ENCODE measurements at places on chromosomes 4 and X.

- peak; percentile 29 for DNase-seq
Measured at GRCh38 chrX:39895218-39896110, 202.3 kb downstream of the BCOR start.

DNA sequence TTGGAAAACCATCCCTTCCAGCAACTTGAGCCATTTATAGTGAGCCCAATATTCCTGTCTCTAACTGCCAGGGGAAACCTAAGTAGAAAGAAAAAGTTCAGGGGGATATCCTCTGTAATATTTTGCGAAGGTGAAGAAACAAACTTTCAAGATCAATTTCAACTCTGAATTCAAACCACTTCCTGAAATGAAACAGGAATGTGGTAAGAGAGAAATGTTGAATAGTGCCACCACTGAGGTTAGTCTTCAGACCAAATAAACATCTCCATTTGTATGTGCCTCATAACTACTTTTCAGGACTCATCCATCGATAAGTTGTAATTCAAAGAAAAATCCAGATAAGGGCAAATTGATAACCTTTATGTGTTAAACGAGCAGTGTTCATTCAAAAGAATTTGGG lies 128.7 kb downstream of the GABRB1 start:
- DNase-seq: no peak

GRCh38 chrX:31543634-31544033 lies 471.8 kb upstream of the FTHL17 start:
- no peak for DNase-seq

- DNase-seq: no peak
Measured at GRCh38 chr4:88291003-88291402, 6.6 kb upstream of the PPM1K start.

DNA sequence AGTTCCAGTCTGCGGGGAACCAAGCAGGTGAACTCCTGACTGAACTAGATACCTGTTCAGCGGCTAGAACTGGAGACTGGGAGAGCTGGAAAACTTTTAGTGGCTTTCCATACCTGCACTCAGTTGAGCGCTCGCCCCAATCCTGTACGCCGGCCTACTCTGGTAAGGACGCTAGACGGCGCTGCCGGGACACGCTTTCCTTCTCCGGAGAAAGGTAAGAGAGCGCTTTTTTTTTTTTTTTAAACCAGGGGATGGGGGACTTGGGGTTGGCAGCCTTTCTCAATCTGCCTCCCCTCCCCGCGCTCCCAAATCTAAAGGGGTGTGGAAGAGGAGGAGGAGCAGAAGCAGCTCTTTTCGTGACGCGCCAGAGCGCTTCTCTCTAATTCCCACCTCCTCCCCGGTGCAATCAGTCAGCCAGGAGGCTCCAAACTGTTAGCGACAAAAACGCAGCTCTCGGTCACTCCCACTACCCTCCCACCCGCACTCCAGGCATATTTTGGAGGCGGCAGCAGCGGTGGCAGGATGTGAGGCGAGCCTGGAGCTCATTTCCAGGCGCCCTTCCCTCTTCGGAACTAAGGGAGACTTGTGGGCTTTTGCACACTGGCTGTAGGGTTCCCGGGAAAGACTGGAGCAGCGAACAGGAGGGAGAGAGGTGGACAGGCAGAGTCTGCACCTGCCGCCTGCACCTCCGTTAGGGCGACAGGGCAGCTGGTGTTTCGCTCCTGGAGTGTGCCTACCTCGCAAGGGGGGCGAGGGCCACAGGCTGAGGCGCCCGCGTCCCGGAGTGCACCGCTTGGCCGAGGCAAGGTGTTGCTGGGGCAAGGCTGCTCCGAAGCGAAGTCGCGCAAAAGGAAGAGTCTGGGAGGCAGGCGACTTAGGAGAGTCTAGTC lies at the start of gene IL1RAPL2:
Gene IL1RAPL2 (plus strand): TSS at position 409 of the 890 bp plus-strand sequence.
- DNase-seq: no peak

DNA sequence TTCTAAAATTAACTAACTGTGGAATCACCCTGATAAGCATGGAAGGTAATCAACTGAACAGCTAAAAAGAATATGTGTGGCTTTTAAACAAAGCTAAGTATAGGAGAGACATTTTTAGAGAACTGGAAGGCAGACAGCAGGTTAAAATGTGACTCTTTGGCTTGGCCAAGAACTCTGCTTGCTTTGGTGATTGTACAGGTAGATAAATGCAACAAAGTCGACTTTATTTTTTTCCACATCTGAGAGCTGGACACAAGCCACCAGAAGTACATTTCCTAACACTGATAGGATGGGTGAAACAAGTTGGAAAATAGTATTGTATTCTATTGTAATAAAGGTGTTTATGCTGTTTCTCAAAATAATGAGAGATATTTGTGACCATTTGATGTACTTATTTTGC lies 84.1 kb downstream of the RBMX2 start:
- no peak for DNase-seq

DNA sequence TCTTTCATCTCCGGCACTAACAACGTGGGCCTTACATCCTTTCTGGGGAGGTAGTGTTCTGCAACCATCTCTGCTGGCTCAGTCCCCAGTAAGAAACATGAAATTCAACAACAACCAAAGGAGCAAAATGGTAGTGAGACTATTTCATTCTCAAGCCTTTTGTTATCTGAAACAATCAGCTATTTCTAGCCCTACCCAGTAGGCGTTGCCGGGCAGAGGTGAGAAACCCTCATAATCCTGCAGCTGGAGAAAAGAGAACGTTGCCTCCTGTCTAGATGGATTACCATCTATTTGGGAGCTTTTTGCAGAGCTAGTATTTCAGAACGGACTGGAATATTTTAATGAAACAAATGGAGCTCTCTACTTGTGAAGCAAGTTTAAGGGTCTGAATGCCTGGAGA lies 66.4 kb upstream of the GPR174 start:
- DNase-seq: no peak

GRCh38 chr4:65508168-65508567 lies 162.1 kb downstream of the EPHA5 start:
- peak; percentile 49 for DNase-seq

DNA sequence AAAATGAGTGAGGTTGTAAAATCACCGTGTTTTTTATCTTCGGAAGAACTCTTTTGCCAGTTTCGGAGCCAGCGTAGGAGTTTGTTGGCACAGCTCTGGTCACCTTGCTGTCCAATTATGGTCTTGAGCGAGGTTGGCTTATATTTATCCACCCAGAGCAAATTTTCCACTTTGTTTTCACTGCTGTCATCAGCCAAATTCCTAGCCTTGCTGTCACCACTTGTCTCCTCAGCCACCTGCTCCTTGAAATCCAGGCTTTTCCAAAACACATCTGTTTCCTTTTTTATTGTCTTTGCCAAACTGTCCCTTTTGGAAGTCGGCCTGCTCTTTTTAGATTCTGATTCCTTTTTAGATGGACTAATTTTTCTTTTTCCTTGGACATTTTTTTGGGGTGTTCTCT lies 57.6 kb downstream of the RFC1 start:
- no peak for DNase-seq

DNA sequence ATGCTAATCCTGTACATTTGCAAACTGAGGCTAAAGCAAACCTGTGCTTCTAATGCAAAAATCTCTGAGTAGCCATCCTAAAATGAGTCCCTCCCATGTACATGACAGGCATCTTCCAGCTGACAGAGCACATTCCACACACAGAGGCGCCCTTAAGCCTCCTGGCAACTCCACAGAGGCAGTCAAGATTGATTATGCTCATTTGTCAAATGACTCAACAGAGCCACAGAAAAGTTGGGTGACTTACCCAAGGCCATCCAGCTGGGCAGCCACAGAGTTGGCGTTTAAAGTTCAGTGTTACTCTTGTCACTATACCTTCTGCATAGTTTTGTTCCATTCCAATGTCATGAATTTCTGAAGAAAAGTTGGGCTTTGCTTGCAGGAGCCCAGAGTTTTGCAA lies 394.6 kb upstream of the FGF13 start:
- DNase-seq: no peak

- DNase-seq: no peak
Measured at GRCh38 chr4:74111990-74112389, 13.0 kb upstream of the CXCL2 start.

- DNase-seq: no peak
Measured at GRCh38 chr4:8817096-8817812, 54.4 kb downstream of the HMX1 start.

- DNase-seq: no peak
Measured at GRCh38 chrX:54821310-54821709, 13.8 kb downstream of the MAGED2 start.

DNA sequence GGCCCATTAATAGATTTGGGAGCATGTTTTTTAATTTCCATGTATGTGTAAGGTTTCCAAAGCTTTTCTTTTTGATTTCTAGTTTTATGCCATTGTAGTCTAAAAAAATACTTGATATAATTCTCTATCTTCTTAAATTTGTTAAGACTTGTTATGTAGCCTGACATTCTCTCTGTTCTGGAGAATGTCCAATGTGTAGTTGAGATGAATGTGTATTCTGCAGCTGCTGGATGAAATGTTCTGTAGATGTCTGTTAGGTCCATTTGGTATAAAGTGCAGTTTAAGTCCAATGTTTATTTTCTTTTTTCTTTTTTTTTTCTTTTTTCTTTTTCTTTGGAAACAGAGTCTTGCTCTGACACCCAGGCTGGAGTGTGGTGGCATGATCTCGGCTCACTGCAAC lies 378.5 kb upstream of the MAD2L1 start:
- DNase-seq: no peak

GRCh38 chr4:118289794-118290193 lies 63.0 kb downstream of the PRSS12 start:
- DNase-seq: no peak

GRCh38 chr4:110487873-110488272 lies 11.9 kb downstream of the ENPEP start:
- peak; percentile 36 for DNase-seq

DNA sequence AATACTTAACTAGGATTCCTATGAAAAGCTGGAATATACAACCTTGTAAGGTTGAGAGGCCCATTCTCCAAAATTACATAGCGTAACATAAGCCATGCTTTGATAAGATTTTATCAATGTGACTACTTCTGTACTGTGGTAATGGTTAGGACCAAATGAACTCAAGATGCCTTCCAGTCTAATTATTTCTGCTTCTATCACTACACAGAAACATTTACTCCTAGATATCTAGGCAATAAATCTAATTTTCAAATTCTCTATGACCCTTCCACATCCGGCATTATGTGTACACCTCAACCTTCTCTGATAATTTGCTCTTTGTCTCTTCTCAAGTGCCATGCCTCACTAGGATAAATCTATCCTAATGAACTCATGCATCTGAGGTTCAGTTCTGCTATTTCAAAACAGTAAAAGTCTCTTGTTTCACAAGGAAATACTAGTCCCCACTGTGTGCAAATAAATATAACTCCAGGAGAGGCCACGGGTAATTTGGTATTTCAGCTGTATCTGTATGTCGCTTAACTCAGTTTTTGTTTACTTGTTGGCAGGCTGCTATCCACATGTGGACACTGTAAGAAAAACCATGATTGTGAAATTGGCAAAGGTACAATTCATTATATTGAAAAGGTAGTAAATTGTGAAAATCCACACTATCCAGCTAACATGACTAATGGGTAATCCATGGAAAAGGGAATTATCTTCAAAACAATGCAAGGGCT lies 93.3 kb downstream of the PRDM5 start:
- no peak for DNase-seq

GRCh38 chr4:124449881-124450280 lies 262.7 kb downstream of the ANKRD50 start:
- no peak for DNase-seq

DNA sequence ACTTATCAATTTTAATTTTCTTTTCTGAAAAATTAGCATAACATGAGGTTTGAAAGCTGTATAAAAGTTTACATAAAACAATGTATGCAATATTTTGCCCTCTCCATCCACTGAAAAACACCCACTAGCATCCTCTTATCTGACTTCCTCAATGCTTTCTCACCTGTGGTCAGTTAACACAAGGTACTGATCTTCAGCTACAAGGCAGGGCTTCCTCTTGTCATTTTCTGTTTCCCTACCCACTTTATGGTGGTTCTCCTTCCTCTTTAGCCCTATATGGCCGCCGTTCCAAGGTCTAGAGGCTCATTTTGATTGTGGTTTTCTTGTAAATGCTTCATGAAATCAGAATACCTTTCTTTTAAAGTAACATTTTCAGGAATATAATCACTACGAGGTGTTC lies 618.6 kb upstream of the CPEB2 start:
- no peak for DNase-seq

DNA sequence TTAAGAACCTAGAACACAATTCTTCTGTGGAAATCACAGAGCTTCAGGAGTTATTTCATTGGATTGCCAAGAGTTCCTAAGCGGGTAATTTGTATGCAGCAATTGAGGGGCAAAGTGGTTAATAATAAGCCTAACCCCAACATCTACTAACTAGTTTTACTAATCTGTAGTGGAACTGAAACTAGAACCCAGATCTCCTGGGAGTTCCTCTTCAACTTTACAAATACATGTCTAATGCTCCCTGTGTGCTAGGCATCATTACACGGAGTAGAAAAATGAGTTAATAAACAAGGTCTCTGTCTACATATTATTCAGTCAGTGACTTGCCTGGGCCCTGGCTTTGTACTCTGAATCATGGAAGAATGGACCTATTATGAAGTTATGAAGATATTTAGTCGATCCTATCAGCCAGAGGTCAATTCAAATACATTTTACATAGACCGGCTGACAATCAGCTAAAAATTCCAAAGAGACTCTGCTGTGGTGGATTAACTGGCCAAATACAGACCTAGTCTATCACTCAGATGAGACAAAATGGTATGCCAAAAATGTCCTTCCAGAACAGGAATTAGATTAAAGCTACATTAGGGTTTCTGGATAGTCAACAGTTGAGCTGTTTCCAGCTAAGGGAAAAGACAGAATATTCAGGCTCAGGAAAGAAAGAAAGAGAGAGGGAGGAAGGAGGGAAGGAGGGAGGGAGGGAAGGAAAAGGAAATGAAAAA lies 326.0 kb downstream of the FBXW7 start:
- no peak for DNase-seq

- peak; percentile 60 for DNase-seq
Measured at GRCh38 chr4:109977854-109978501, 65.3 kb downstream of the EGF start.

GRCh38 chr4:41611881-41612871 lies 74.2 kb downstream of the LIMCH1 start:
- peak; percentile 58 for DNase-seq

DNA sequence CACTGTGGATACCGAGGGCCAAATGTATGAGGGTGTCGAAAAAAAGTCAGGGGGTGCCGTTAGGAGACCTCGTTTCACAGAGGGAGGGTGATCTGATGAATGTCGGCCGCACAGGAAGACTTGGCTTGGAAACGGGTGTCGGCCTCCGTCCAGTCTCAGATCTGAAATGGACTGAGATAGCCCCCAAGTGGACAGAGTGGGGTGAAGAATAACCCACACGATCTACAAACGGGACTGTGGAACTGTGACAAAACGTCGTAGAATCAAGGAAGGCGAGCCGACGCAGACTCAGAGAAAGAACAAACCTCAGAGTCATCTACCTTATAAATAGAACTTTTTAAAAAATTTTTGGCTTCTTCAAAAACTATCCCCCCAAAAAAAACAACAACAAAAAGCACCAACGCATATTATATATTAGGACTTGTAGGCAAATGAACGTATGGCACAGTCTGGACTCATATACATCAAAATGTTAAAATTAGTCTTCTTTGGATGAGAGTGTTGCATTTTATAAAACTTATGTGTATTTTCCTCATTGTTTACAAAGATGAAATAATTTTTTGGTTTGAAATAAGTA lies 63.8 kb upstream of the IRF2 start:
- peak; percentile 88 for DNase-seq

GRCh38 chrX:65195621-65196020 lies 219.4 kb upstream of the ZC4H2 start:
- peak; percentile 48 for DNase-seq
